IMR-90 (cell line): ENCODE measurements at places on chromosomes 2 and 18.

DNA sequence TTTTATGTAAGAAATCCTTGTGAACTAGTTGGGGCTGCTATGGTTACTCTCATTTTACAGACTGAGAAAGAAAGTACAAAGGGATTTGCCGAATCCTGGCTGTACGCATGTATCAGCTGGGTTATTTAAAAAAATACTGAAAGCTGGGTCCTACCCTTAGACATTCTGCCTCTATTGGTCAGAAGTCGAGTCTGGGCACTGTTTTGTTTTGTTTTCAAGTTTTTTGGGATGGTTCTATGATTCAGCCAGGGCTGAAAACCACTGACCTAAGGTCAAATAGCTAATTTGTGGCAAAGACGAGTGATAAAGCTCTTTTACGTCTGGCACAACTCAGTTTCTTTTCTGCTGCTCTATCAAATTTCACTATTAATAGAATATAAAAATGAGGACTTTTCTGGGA lies 5.9 kb upstream of the SLC8A1 start:
- DNase-seq: no peak

GRCh38 chr2:80852079-80852807 lies 547.7 kb upstream of the LRRTM1 start:
- DNase-seq: no peak

DNA sequence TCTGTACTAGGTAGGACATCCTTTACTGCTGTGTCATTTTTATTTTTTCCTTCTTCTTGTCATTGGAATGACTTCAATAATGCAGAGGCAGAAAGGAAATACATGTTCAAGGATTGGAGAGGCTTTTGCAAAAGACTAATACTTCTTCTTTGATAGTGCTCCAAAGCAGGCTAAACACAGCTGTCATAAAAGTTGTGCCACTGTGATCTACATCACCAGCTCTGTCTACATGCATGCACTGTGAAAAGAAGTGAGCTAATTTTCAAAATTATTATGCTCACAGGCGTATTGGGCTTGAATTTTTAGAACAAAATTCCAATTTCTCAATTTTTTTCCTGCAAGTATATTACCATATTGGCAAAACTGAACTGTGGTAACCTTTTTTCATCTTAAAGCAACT lies 37.5 kb upstream of the CALCRL start:
- DNase-seq: no peak

GRCh38 chr2:65728477-65729180 lies 296.2 kb upstream of the SPRED2 start:
- no peak for DNase-seq

DNA sequence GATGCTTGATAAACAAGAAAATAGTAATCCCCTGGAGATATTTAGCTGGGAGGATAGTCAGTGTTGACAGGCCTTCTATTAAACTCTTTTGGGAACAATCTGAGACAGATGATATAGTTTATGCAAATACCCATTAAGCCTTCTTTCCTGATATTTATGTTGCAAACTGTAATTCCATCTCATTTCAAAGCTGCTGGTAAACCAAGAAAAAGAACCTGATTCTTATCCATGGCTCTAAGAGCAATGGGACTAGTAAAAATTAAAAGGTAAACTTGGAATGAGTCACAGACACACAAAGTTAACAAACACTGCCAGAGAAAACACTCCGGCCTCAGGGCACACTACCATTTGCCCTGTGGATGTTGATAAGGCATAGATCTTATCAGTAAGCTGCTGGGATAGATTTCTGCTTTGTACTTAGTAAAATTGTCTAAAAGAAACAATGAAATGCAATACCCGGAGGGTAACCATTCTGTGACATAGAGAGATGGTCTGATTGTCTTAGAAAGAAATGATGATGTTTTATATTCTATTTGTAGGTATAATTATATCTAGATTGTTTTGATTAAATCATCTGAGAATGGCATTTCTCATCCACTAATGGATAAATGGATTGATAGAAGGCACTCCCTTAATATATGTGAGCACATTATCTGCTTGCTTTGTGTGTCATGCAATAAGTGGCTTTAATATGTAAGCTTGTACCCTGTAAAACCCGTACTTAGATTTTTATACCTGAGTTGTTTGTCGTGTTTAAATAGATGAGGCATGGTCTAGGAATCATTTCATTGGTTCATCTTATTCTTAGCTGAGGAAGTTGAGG lies 13.2 kb downstream of the GALR1 start:
- no peak for DNase-seq

DNA sequence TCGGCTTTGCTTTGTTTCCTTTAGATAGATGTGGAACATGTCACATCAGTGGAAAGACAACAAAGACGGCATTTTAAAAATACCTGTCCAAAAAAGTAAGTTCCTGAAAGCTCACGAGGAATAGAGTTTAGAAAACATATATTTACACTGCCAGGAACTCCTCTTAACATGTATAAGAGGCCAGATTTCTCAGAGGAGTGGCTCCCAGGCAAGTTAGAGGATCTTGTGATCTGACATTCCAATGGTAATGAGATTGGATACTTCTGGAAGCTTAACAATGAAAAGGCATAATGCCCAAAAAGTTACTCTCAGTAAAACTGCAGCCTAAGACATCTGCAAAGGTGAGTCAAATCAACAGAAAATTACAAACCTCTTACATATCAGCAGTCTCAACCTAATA lies 77.1 kb downstream of the CYRIA start:
- no peak for DNase-seq

DNA sequence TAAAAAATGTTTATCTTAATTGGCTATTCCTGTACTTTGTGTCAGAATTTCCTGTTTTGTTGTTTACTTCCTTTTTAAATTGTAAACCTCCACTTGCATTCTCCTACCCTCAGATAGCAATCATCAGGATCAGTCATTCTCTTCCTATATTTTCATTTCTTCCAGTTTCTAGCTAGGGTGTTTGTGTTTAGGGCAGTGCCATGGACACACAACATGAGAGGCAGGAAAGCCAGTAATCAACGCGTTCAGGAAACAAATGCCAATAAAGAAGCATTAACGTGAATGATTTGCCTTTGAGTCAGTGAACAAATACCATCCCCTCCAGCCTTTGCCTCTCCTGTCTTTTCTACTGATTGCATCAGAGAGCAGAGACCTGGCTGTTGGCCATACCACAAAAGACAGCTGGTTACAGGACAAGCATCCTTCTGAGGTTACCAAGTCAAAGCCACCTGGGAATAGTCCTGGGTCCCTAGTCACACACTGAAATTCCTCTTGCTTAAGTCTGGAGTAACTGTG lies 56.7 kb upstream of the FHL2 start:
- peak; percentile 92 for DNase-seq

- DNase-seq: no peak
Measured at GRCh38 chr2:161766334-161766733, 142.1 kb downstream of the SLC4A10 start.

DNA sequence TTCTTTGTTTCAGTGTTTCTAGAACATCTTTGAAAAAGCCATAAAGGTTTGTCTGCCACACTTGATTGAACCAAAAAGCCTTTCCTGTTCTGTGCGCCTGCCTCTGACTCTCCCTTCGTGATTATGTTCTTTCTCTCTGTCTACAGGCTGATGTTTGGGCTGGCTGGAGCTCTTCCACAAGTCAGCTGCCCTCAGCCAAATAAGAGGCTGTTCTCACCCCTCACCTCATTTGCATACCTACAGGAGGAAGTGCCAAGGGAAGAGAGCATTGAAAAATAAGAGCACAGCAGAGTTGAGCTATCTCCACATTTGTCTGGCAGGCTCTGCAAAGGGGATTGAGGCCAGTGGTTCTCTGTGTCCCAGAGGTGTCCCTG lies 15.8 kb downstream of the INPP5D start:
- no peak for DNase-seq

- DNase-seq: peak; percentile 85
Measured at GRCh38 chr2:240426845-240427721, 8.4 kb upstream of the GPC1 start.

DNA sequence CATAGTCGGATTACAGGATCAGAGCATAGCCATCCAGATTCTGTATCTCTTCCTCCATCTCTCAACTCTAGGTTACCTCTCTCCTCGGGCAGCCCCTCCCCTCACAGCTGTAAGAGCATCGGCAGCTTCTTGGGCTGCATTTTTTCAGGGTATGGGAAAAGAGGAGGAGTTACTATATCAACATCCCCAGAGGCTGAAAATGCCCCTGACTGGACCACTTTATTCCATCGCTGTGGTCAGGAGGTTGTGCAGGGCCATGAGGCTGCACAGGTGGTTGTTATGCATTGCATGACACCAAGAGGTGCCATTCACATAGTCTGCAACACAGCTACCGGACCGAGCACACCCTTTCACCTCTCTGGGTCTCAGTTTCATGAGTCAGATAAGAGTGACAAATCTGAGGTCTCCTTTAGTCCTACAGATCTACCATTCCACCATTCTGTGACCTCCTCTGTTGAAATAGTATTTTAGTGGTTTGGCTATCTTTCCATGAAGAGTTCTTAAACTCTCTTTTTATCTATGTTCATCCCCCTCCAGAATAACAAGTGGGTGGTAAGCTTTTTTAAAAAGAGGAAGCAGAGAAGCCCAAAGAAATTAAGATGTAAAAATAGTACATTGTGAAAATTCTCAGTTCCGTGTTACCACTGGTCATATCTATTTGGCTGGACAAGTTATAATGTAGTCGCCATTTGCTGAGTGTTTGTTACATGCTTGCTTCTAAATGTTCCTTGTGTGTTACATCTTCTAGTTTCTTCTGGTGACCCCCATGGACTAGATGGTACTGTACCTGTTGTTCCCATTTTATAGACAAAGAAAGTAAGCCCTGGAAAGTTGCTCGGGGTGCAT lies 56.6 kb upstream of the SLC1A4 start:
- no peak for DNase-seq

DNA sequence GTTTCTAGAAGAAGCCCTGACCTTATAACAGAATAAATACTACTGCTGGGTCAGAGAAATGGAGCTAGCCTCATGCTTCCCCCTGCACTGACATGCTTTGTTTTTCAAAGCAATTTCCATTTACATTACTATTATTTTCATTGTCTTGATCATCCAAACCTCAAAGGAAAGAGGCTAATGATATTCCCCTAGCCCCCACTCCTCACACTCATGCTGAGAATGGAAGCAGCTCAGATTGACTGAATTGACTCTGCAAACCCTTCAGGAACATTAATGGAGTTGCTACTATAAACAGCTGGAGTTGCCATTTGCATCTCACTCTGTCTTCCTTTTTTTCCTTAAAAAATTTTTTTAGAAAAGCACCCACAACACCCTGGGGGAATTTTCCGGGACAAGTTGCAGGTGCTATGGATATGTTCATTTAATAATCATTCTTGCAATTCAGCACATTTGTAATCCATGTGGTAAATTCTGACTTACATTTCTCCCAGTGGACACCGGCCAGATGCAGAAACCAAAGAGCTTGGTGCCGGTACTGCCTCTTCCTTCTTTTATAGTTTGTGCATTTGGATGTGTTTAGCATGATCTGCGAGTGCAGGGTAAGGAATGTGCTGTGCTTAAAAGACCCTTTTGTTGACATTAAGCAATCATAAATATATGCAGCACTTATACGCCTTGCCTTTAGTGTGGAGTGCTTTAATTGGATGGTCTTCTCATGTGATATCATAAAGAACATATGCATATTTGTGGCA lies 103.3 kb upstream of the OSR1 start:
- no peak for DNase-seq

DNA sequence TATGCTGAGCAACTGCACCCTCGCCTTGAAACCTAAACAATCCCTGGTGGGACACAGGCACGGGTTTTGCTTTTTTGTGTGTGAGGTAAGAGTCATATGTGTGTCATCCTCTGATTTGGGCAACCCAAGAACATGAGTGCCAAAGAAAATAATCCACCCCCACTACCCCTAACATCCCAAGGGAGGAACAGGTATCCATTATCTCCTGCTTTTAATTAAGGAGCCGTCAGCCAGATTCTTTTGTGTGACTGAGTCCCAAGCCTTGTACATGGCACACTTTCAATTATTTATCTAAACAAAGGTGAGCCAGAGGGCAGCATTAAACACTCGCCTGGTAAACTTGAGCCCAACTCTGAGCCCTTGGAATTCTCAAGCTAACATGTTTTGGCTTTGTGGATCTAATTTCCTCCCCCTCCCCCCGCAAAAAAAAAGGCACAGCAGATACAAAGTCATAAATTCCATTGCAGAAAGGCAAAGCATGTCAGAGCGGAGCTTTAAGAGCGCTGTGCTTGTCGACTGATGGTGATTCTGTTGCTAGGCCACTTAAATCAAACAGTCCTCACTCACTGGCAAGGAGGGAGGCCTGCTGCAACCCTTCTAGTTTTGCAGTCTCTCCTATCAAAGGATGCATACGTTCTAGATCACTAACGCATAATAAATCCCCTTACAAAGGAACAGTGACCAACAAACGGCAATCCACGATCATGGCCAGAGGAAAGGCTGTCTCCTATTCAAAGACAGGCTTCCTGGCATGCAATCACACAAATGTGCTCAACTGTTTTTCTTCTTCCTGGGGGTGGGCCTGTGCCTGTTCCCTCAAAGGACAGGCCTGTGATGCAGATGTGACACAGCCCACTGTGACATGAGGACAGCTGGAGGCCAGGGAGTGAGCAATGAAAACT lies 143.5 kb upstream of the LMAN1 start:
- peak; percentile 94 for DNase-seq

DNA sequence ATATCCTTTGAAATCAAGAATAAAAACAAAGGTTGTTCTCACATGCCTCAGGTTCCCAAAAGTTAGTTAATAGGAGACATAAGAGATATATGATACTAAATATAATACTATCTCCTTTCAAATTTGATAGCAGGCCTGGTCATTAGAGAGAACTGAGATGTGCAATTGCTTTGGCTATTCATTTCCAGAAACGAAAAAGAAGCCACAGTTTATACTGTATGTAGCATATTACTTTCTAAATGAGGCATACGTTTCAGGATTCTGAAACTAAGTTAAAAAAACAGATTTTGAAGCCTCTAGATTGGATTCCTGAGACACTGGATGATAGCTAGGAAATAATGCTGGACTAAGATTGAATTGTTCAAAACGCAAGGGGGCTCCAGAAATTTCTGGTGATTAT lies 7.1 kb downstream of the PPP1R1C start:
- DNase-seq: no peak

GRCh38 chr2:190441564-190441963 lies 33.4 kb downstream of the MFSD6 start:
- DNase-seq: no peak

DNA sequence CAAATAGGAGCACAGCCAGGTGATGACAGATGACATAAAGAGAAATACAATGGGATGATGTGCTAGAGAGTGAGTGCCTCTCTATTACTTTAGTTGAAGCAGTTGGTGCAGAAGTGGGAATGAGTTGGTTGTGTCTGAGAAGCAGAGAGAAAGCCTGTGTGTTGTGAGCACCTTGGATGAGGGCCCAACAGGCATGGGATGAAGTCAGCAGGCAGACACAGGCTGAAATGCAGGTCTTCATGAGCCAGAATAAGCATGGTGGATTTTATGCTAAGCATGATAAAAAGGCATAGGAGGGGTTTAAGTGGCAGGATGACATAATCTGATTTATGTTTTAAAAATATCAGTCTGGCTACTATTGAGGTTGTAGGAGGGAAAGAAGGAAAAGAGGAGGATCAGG lies 71.5 kb downstream of the KLHL14 start:
- no peak for DNase-seq

- DNase-seq: no peak
Measured at GRCh38 chr18:2508155-2508554, 63.1 kb downstream of the METTL4 start.
